ENCODE measurements at places on chromosomes 7 and 10.
A peak's percentile ranks its signal among the peaks of the same experiment; 100 is the strongest.

DNA sequence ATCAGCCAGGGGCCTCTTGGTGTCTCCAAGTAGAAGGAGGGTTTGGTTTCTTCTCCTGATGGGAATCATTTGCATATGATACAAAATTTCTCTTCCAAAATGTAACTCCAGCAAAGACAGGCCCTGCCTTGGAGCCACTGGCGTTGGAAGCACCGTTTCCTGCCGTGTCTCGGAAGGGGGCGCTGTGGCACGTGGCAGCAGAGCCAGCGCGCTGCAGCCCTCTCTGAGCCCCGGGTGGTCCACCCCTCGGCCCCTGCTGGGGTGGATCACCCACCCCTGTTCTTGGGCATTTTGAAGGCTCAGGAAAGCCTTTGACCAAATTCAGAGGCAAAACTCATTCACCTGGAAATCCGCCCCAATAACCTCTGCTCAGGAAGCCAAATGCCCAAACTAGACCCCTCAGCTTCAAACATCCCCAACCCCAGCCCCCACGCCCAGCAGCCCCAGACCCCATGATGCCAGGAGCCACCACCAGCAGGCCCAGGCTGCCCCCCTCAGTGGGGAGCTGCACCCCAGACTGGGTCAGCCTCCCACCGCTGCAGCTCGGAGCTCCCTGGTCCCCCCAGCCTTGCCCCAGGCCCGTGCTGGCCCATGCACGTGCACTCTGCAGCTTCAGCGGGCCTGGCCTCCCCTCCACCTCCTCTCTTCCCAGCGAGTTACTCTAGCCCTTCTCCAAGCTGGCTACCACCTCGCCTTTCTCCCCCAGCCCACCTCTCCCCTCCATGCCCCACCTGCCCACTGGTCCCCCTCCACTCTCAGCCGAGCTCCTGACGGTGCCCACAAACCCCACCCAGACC lies 29.5 kb upstream of the ELFN1 start:
- DNase-seq: no peak

DNA sequence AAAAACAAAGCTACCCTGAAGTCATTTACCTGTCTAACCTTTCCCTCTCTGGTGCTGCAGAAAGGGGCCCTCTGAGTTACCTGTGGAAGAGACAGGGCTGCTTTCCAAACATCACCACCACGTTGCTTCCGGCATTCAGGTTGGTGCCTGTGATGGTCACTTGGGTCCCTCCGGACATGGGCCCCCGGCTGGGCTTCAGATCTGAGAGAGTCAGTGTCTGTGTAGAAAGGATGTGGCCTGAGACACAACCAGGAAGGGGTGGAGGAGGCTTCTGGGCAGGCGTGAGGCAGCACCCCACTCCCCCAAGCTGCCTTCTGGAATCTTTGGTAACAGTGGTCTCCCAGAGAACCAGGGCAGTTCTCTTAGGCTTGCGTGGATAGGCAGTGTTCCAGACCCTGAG lies 388.9 kb downstream of the PLXNA4 start:
- no peak for DNase-seq

DNA sequence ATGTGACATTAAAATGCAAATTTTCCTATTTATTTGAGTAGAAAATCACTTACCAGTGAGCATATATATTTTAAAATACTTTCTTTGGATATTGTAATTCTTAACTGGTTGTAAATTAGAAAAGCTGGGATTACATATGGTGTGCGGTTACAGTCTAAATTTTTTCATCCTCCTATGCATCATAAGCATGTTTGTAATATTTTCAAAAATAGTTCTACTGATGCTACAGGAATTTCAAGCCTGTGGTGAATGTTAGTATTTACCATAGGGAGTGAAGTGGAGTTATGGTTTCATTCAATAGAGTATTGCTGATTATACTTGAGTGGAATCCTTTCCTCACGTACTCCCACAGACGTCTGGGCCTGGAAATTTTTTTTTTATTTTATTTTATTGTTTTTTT lies 34.6 kb upstream of the ST7 start:
- no peak for DNase-seq

DNA sequence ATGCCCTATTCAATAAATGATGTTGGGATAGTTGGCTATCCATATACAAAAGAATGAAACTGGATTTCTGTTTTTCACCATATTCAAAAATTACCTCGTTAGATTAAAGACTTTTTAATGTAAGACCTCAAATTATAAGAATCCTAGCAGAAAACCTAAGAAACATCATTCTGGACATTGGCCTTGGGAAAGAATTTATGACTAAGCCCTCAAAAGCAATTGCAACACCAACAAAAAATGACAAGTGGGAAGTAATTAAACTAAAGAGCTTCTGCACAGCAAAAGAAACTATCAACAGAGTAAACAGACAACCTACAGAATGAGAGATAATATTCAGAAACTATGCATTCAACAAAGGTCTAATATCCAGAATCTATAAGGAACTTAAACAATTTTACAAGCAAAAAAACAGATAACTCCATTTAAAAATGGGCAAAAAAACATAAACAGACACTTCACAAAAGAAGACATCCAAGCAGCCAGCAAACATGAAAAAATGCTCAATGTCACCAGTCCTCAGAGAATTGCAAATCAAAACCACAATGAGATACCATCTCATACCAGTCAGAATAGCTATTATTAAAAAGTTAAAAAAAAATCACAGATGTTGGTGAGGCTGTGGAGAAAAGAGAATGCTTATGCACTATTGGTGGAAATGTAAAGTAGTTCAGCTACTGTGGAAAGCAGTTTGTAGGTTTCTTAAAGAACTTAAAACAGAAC lies 309.8 kb downstream of the AHR start:
- no peak for DNase-seq

DNA sequence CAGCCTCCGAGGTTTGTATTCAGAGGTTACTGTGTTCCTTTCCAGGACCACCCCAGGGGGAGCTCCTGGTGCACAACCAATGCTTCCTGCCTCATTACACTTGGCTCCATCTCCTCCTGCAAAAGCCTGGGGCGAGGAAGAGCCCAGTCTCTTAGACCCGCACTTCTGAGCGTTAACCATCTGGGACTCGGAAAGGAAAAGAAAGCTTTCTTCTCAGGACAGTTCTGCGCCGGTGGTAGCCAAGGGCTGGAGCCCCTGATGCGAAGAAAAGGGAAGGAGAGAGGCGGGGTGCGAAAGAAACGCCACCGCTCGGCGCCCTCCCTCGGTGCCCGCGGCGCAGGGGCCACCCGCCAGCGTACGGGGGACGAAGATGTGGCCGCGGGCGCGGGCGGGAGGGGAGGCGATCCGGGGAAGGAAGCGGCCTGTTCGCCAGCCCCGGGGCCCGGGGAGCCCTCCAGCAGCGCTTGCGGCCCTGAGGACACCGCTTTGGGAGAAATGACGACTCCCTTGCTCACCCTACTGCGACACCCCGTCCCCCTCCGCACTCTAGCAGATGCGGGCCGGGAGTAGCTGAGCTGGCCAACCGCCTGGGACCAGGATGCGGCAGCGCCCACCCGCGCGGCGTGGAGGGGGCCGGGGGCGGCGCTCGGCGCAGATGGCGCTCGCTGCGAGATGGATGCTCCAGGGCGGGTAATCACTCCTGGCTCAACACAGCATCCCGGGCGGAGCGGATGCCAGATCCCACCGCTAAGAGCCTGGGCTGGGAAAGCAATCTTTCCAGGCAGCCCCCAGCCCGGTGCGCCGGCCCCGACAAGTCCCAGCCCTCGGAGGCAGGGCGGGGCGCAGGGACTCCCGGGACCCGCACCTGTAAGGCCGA lies 1.3 kb downstream of the NRCAM start:
- DNase-seq: peak; percentile 63

DNA sequence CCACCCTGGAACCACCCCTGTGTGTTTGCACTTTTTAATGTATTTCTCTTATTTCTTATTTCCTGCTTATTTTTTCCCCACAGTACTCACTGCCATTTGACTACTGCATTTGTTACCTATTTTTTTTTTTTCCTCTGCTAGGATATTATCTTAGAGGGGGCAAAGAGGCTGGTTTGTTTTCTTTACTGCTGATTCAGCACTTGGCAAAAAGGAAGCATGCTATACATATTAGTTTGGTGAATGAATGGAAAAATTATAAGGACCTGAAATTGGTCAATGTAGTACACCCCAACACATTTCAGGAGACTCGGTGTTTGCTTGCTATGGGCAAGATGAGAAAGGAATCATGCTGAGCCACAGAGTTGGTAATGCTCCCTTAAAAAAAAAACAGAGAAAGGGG lies 193.5 kb downstream of the SORCS3 start:
- DNase-seq: no peak

DNA sequence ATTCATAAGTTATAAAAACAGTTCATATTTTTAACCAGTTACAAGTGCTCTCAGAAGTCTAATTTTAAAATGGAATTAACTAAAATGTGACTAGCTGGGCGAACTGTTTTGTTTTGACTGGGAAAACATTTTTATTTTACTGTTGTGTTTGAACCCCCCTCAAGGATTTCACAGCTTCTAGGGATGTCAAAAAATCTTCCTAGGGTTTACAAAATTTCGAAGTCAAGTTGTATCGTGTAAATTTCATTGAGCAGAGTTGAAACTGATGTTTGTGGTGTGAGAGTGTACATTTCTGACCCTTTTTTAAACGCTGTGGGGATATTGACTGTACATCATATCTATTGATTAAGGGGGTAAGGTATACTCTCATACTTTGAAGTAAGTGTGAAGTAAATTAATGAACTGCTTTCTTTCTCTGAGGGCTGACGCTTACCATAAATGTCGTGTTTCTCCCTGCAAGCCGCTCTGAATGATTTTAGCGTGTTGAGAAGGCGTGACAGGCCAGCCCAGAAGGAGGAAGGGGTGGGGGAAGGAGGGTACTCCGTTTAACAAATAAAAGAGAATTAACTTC lies 1.8 kb upstream of the SP8 start:
- DNase-seq: no peak
